Activated T-helper 17 cell treated with anti-CD3 and anti-CD28 coated beads, Interleukin-2, amount 50 U/mL, for 72 hours (primary cell): ENCODE measurements at places on chromosomes 3 and 15.
A peak's percentile ranks its signal among the peaks of the same experiment; 100 is the strongest.

- ATAC-seq, result no peak
Observed at GRCh38 chr3:49026536-49026935, 2.7 kb downstream of the IMPDH2 start.

GRCh38 chr15:49320351-49320750, 102.7 kb upstream of the FGF7 start:
- no peak for ATAC-seq

GRCh38 chr3:8727605-8728512, 5.7 kb upstream of the CAV3 start:
- no peak for ATAC-seq

GRCh38 chr15:64774037-64774628, 1.3 kb downstream of the RBPMS2 start:
- no peak for ATAC-seq

DNA sequence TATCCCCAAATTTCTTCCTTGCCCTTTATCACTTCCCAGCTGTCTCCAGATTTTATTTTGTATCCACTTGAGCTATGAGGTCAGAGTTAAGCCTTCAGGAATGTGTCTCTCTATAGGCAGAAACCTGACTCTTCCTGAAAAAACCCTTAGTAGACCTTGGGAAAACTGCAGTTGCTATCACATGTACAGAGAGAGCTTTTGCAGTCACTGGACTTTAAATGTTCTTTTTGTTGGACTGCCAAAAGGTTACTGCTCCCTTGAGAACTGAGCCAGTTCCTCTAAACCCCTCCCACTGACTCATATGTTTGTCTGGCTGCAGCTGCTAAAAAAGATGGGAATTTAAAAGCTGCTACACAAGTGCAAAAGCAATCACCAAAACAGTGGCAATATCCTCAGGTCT, 169.1 kb upstream of the CCDC54 start:
- no peak for ATAC-seq

DNA sequence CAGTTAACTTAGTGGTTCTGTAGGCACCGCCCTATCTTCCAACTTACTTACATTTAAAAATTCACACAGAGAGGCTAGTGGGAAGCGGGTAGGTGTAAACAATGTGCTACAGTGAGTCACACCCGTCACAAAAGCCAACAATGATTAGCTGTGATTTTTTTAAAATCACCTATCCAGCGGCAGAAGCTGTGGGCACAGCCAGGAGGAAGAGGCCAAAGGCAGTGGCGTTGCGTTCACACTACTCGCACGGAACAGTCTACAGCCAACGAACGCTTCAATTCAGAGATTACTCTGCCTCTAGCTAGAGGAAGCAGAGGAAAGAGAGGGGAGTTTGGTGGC, 2.5 kb upstream of the NLGN1 start:
- ATAC-seq, result peak; percentile 32
